ENCODE measurements at places on chromosomes 4 and X. TPM values are rescaled to one million over a fixed set of nuclear protein-coding genes. Genes with fewer than 3 reads are reported as not detected.

Gene MGAT4D
- total RNA-seq = not detected

Gene MAP3K15
- total RNA-seq = 1.2 TPM

Gene PAGE2
- not detected for total RNA-seq

Gene KLB
- not detected for total RNA-seq

DNA sequence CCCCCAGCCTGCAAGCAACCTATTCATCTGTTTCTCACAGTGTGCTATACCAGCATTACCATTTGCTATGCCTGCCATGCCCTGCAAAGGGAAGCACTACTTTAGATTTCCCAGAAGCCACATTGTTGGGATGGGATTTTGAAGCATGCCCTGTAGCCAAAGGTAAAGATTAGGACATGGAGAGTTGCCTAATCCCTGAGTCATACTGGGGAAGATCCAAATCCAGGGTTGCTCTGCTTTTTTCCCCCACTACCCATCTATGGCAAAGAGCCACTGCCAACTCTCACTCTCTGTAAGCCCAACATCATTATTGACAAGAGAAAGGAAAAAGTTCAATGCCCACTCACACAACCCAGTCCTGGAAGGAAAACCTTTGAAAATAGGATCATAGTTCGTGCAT, 36.7 kb upstream of the TMEM164 start:
- H3K27me3 ChIP-seq = no peaks in the 10 kb centered on the region
- no peak overlapping the region for H3K27ac ChIP-seq
- DNase-seq = no peak
- no peak overlapping the region for H3K4me3 ChIP-seq

- H3K36me3 ChIP-seq = no peaks in the 10 kb centered on the region
- H3K4me3 ChIP-seq = no peak overlapping the region
- H3K4me1 ChIP-seq = peaks cover 2% of the 10 kb centered on the region
- H3K27me3 ChIP-seq = no peaks in the 10 kb centered on the region
- H3K27ac ChIP-seq = no peak overlapping the region
These were observed 15.9 kb downstream of the SPACA5 start for GRCh38 chrX:48022738-48023137.

DNA sequence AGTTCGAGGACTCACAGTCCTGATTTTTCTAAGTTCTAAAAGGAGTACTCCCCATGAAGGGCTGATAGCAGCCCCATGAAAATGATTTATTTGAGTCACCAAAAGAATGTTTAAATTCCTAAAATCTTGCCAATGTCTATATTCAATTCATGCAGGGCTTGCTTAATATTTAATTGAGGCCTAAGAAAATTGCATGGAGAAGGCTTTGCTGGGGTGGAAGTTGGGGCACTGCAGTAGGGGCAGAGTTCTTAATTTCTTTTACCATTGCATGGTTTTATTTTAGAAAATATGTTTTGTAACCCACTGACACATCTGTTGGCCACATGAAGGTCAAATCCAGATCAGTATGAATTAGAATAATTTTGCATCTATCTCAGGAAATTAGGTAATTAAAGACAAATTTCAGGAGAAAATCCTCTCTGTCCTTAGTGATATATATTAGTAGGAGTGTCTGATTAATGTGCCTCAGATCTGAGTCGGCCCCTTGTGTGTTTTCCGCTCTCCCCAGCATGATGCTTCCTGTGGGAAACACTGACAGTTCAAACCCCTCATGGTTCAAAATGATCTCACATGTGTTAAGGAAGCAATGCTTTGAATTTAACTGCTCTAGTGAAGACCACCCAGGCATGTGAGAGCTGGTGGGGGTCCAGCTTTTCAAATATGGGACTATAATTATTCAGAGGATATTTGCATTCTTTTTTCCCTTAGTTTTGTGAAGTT, 54.0 kb upstream of the EGFL6 start:
- H3K27me3 ChIP-seq = no peaks in the 10 kb centered on the region
- no peak overlapping the region for H3K4me3 ChIP-seq

- peaks cover 10% of the 10 kb centered on the region for H3K4me1 ChIP-seq
- H3K27ac ChIP-seq = peak overlapping the region; percentile 0
- peaks cover 4% of the 10 kb centered on the region for H3K36me3 ChIP-seq
- H3K27me3 ChIP-seq = no peaks in the 10 kb centered on the region
These were observed 12.9 kb downstream of the PCDH18 start for GRCh38 chr4:137519406-137519805.

GRCh38 chrX:40100141-40100536, 2.4 kb upstream of the BCOR start:
- no peak for DNase-seq
- H3K27ac ChIP-seq = no peak overlapping the region
- no peaks in the 10 kb centered on the region for H3K27me3 ChIP-seq
- no peaks in the 10 kb centered on the region for H3K36me3 ChIP-seq
- no peak overlapping the region for H3K4me3 ChIP-seq

- H3K27me3 ChIP-seq = no peaks in the 10 kb centered on the region
- H3K4me3 ChIP-seq = no peak overlapping the region
- H3K27ac ChIP-seq = no peak overlapping the region
- no peaks in the 10 kb centered on the region for H3K4me1 ChIP-seq
- H3K36me3 ChIP-seq = no peaks in the 10 kb centered on the region
These were observed 27.4 kb downstream of the PHKA2 start for GRCh38 chrX:18956303-18957032.

DNA sequence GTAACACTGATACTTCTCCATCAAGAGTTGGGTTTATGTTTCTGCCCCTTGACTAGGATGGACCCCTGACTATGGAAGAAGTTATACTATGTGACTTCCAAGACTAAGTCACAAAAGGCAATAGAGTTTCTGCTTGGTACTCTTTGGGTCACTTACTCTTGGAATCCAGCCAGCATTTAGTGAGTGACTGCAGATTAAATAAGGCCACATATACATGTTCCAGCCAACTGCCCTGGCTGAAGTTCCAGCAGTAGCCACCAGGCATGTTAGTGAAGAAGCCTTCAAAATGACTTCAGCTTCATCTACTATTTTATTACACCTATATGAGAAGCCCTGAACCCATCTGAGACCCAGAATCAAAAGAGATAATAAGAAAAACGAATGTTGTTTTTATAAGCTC, 524.0 kb downstream of the DMD start:
- no peaks in the 10 kb centered on the region for H3K27me3 ChIP-seq
- no peak overlapping the region for H3K27ac ChIP-seq
- no peak for DNase-seq
- H3K4me3 ChIP-seq = no peak overlapping the region
- H3K36me3 ChIP-seq = no peaks in the 10 kb centered on the region

DNA sequence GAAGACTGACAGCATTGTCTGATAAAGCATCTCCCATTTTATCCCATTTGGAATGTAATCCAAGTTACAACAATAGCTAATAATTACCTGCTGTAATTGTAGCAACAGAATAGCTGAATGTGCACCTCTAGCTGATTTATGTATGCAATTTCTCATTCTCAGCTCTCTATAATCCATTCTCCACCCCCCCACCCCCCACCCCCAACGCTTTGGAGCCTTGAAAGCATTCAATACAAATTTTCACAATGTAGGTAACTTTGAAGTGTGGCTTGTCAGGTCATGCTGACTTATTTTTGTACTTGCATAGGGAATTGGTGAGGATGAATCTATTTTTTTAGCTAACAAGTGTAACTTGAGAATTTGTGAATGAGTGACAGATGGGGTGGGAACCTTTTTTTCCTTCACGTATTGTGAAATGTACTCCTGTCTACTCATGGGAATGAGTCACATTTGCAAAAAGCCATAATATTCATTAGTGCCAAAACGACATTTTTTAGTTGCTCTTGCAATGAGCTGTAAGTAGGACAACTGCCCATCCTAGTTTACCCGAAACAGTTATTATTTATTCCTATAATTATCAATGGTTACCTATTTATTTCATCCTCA, 159.3 kb downstream of the PALLD start:
- DNase-seq = peak; percentile 92
- peaks cover 22% of the 10 kb centered on the region for H3K4me1 ChIP-seq

DNA sequence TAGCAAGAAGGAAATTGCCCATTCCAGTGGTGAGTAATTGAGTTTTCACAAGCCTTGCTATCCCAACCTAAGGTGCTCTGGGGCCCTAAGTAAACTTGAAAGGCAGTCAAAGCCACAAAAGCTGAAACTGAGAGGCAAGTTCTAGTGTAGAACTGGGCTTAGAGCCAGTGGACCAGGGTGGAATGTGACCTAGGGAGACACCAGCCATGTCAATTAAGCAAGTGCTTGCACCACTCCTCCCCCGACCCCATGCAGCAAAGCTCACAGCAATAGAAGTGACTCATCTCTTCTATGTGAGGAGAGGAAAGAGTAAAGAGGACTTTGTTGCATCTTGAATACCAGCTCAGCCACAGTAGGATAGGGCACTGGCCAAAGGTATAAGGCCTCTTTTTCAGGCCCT, 486.1 kb upstream of the POU3F4 start:
- DNase-seq = no peak
- no peak overlapping the region for H3K4me3 ChIP-seq
- H3K27me3 ChIP-seq = no peaks in the 10 kb centered on the region
- H3K4me1 ChIP-seq = no peaks in the 10 kb centered on the region

DNA sequence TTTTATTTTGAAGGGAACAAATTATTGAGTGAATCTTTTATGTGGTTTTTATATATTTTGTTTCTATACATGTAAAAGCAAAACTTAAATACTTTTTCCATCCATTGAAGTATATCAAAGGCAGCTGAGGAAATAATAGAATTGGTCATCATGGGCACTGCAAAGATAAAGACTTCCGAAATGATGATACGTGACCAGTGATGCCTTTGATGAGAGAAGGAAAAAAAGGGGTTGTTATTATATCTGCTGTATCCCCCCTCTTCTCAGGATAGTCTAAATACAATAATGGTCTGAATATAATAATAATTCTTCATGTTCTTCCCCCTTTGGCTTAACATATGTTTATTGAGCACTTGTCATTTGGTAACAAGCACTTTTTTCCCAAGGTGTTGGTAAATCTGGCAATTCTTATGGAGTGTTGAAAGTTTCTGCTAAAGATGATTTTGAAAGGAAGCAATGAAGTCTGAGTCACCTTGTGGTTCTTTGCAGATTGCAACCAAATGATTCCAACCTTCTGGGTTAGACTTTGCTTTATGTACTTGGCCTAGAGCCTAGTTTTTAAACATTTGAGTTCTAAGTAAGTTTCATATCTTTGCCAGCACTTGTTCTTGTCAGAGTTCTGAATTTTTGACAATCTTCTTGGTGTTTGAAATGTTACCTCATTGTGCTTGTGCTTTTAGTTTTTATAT, 60.8 kb downstream of the USP9X start:
- no peaks in the 10 kb centered on the region for H3K27me3 ChIP-seq
- peaks cover 18% of the 10 kb centered on the region for H3K4me1 ChIP-seq
- peaks cover 27% of the 10 kb centered on the region for H3K36me3 ChIP-seq
- peak; percentile 91 for DNase-seq
- peak overlapping the region; percentile 25 for H3K27ac ChIP-seq
- no peak overlapping the region for H3K4me3 ChIP-seq

GRCh38 chrX:46770817-46771163, 11.9 kb upstream of the SLC9A7 start:
- H3K27ac ChIP-seq = peak overlapping the region; percentile 94
- H3K27me3 ChIP-seq = no peaks in the 10 kb centered on the region
- DNase-seq = peak; percentile 91
- no peaks in the 10 kb centered on the region for H3K36me3 ChIP-seq
- H3K4me3 ChIP-seq = peak overlapping the region; percentile 43
- peaks cover 13% of the 10 kb centered on the region for H3K4me1 ChIP-seq

GRCh38 chrX:132171881-132172280, 44.1 kb upstream of the FRMD7 start:
- H3K4me1 ChIP-seq = no peaks in the 10 kb centered on the region
- no peak overlapping the region for H3K27ac ChIP-seq
- H3K36me3 ChIP-seq = no peaks in the 10 kb centered on the region
- H3K27me3 ChIP-seq = no peaks in the 10 kb centered on the region
- DNase-seq = no peak

GRCh38 chr4:18690291-18690955, 668.9 kb upstream of the LCORL start:
- peaks cover 8% of the 10 kb centered on the region for H3K4me1 ChIP-seq
- H3K36me3 ChIP-seq = no peaks in the 10 kb centered on the region
- H3K27ac ChIP-seq = no peak overlapping the region
- DNase-seq = no peak
- H3K4me3 ChIP-seq = no peak overlapping the region
- H3K27me3 ChIP-seq = no peaks in the 10 kb centered on the region

DNA sequence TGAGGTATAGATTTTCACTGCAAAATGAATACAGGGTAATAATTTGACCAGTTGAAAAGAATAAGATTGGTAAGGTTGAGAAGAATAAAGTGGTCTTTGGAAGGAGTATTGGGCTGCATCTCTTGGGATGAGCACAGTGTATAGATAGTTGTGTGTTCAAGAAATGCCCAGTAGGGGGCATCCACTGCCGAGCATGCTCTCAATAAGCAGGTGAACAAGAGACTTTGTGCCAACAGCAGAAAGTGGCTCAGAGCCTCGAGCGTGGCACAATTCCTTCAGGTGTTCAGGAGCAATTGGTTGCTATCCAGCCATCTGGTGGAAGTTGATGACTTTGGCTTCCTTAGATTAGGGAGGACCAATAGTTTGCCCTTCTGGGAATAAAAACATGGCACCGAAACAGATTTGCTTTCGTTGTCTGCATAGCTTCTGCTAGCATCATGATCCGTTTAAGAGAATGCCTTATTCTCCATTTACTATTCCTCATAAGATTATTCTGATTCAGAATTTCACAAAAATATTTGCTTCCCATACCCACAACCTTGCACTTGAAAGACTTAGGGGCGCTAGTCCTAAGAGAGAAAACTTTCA, 258.1 kb upstream of the NEIL3 start:
- H3K27me3 ChIP-seq = no peaks in the 10 kb centered on the region
- H3K4me1 ChIP-seq = peaks cover 6% of the 10 kb centered on the region
- no peak for DNase-seq
- H3K27ac ChIP-seq = no peak overlapping the region

DNA sequence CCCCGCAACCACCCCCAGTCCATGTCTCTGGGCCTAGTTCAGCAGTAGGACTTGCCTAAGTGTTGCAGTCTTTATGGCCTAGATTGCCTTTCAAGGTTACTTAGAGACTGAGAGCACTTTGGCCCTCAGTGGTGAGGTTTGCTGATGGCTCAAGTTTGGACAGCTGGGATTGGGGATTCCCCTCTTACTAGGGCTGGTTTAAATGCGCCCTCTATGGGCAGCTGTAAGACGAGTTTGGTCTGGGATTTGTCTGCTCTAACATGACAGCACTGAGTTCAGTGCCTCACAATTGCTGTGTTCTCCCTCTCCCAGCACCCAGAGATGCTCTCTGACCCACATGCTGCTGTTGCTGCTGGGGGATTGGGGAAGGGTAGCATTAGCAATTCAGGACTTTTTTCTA, 23.1 kb downstream of the DACH2 start:
- H3K27ac ChIP-seq = no peak overlapping the region
- H3K4me3 ChIP-seq = no peak overlapping the region
- H3K27me3 ChIP-seq = no peaks in the 10 kb centered on the region
- no peaks in the 10 kb centered on the region for H3K4me1 ChIP-seq
- no peaks in the 10 kb centered on the region for H3K36me3 ChIP-seq
